Activated naive CD4-positive, alpha-beta T cell treated with anti-CD3 and anti-CD28 coated beads, Interleukin-2, amount 10 ng/mL, durations not matched to agents 5 hours and 36 hours (primary cell): ENCODE measurements at places on chromosomes 13 and 19. TPM values are rescaled to one million over a fixed set of nuclear protein-coding genes. Genes with fewer than 3 reads are reported as not detected.

ZNF610 gene
- total RNA-seq = 0.81 TPM

CLEC17A gene
- not detected for total RNA-seq

PINLYP gene
- 5.0 TPM for total RNA-seq

FARP1 gene
- total RNA-seq = 1.2 TPM

SYDE1 gene
- total RNA-seq = not detected

OR7D2 gene
- total RNA-seq = not detected

TGFBR3L gene
- total RNA-seq = 1.4 TPM

AKAP8L gene
- 96.7 TPM for total RNA-seq

MBD3L3 gene
- not detected for total RNA-seq

P2RY11 gene
- total RNA-seq = 38.7 TPM

CCDC70 gene
- total RNA-seq = not detected

LTBP4 gene
- total RNA-seq = 81.3 TPM

DNAAF3 gene
- not detected for total RNA-seq

SUGP2 gene
- total RNA-seq = 134 TPM

ZNF419 gene
- 12.6 TPM for total RNA-seq

SYNGR4 gene
- not detected for total RNA-seq

CYP2S1 gene
- total RNA-seq = 0.94 TPM

ZNF285 gene
- total RNA-seq = 1.2 TPM

ZNF730 gene
- 0.14 TPM for total RNA-seq

SAFB2 gene
- 84.2 TPM for total RNA-seq

EDDM13 gene
- total RNA-seq = 2.5 TPM

CADM4 gene
- 0.30 TPM for total RNA-seq

GGN gene
- 0.18 TPM for total RNA-seq

ZNF486 gene
- 9.0 TPM for total RNA-seq

TMEM145 gene
- total RNA-seq = not detected

TNNI3 gene
- total RNA-seq = not detected
